NCI-H1930 (cell line): ENCODE measurements at places on chromosomes 11 and 22.

DNA sequence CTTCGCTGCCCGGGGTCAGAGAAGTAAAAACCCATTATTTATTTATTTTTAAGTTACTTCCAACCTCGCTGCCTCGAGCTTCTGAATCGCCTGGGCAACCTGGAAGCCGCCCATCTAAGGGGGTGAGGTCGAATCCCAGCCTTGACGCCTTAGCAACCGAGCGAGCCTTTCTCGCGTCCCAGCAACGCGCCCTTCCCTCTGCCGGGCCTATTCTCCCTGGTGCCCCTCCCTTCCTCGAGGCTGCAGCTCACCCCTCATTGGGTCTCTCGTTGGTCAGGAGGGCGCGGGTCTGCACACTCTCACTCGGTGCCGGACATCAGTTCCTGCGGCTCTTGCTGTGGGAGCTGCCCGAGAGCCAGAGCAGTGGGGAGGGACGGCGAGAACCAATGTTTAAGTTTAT is at the start of gene CCDC81:
TSS of gene CCDC81 (plus strand) at position 302 of the 400 bp plus-strand sequence. CDS start 277 bp downstream, outside the sequence.
- DNase-seq: no peak

GRCh38 chr11:76424379-76424778 is 20.4 kb upstream of the EMSY start:
- DNase-seq: no peak

DNA sequence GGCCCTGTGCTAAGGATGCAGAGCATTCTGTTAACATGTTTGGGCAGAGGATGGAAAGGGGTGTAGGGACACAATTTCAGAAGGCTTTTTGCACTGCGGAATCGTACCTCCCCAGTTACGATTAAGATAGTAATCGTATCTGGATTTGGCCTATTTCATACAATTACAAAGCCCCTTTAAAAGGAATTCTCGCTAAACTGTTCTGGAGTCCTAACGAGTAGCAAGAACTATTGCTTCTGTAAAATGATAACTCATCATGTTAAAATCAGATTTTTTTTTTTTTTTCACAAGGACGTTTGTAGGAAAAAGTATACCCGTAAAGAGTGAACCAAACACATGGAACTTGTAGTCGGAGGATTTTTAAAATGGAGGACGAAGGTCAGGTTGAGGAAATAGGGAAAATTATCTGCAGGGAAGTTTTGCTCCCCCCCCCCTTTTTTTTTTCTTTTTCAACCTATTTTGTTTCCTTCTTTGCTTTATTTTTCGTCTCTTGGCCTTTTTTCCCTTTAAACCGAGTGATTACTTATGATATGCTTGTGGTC is 934 bp downstream of the HSD17B12 start:
- no peak for DNase-seq

DNA sequence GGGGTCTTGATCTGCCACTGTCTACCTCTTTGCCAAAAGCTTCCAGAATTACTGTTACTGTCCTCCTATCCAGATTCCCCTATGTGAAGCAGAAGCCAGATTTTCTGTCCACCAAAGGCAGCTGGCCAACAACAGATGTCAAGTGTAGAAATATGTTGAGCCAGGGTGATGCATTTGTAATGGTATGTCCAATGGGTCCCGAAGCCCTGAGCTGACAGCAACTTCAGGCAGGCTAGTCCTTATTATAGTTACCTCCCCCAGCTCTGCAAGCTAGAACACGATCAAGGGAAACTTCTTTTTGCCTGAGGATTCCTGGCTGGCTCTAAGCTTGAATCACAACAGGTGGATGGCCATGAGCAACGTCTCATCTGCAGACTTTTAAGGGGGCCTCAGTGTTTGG is 10.2 kb downstream of the PAMR1 start:
- no peak for DNase-seq

DNA sequence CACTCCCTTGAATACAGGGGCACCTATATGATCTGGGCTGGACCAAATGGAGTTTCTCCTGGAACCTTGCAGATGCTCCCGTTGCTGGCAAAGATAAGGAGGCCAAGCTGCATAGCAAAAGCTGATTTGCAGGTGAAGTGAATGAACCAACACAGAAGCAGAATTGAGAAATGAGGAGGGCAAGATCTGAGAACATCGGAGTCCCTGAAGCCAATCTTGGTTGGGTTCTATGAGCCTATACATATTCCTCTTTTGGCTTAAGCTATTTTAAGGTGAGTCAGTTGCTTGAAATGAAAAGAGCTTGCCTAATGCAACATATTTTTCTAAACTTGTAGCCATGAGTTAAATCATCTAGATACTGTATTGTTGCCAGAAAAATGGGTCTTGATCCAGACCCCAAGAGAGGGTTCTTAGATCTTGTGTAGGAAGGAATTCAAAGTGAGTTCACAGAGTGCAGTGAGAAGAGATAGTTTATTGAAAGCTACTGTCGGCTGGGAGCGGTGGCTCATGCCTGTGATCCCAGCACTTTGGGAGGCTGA is 23.5 kb downstream of the WEE1 start:
- no peak for DNase-seq
